Neural crest cell (in vitro differentiated cells): ENCODE measurements at places on chromosomes 2 and 18.

GRCh38 chr2:6866275-6866671 lies 566 bp upstream of the CMPK2 start:
- peak; percentile 4 for DNase-seq

- no peak for DNase-seq
These were observed 566 bp downstream of the GATA6 start for GRCh38 chr18:22169889-22170420.

- no peak for DNase-seq
These were observed 26.1 kb upstream of the REG3G start for GRCh38 chr2:78999406-78999805.

DNA sequence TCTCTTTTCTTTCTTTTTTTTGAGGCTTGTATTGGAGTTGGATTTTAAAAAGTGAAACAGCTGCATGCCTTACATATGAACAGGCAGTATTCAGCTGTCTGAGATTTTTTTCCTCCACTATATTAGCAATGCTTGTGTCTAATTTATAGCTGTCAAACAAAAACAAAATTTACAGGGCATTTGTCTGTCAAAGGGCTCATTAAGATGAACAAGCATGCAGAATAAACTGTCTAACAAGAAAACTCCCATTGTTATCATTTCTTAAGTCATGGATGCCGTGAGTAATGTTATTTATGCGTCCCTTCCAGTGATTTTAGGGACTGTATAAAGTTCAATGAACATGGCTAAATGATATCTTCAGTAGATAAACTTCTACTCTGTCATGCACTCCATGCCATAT lies 674.7 kb downstream of the PLCL1 start:
- no peak for DNase-seq
